Hepatic stellate cell (primary cell): ENCODE measurements at places on chromosomes 3 and 15.
A peak's percentile ranks its signal among the peaks of the same experiment; 100 is the strongest.

DNA sequence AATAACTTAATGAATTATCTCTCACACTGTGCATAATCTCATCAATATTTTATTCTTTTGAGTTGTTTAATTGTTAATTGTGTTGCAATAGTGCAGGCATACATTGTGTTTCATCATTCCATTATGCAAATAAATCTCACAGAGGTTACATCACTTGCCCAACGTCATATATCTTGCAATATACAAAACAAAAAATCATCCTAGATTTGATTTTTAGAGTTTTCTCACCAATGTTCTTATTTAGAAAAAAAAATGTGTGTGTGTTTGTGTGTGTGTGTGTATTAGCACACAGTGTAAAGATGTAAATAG lies 662.5 kb upstream of the GBE1 start:
- DNase-seq: no peak

- DNase-seq: no peak
These were observed 63.1 kb upstream of the UBE3A start for GRCh38 chr15:25501828-25502446.

GRCh38 chr3:9976721-9977709 lies 9.6 kb downstream of the EMC3 start:
- DNase-seq: peak; percentile 73

DNA sequence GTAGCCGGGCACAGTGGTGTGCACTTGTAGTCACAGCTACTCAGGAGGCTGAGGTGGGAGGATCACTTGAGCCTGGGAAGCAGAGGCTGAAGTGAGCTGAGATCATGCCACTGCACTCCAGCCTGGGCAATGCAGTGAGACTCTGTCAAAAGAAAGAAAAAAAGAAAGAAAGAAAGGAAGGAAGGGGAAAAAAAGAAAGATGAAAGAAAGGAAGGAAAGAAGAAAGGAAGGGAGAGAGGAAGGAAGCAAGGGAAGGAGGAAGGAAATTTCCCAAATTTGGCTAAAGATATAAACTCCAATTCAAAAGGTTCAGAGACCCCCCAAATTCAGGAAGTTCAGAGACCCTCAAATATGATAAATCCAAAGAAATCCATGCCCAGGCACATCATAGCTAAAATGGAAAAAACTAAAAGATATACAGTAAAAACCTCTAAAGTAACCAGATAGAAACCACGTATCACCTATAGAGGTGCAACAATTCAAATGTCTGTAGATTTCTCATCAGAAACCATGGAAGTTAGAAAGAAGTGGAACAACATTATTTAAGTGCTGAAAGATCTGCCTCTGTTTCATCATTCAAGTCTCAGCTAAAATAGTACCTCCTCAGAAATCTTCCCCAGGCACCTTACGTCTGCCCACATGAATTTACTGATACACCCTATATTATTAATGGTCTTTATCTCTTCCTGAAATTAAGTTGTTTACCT lies 10.7 kb downstream of the DET1 start:
- DNase-seq: no peak

GRCh38 chr3:172824229-172824628 lies 73.7 kb downstream of the ECT2 start:
- DNase-seq: no peak

GRCh38 chr3:177713928-177714900 lies 516.9 kb upstream of the TBL1XR1 start:
- no peak for DNase-seq

DNA sequence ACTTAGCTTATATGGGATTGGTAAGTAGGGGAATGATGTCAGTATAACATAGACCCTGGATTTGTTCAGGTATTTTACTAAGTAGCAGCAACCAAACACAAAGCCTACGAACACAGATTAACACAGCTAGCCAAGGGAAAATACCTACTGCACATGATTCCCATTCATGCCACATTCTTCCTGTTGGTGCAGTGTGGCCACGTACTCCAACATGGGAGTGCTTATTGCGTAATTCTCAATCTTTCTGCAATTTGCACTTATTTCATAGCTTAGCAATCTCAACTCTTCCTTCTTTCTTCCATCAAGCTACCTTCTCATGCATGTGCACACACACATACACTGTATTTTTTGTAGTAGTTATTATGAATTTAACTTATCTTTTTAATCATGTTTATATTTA lies 186.8 kb downstream of the IL5RA start:
- no peak for DNase-seq

GRCh38 chr3:79199966-79200365 lies 567.8 kb downstream of the ROBO1 start:
- DNase-seq: no peak

- no peak for DNase-seq
These were observed 222.5 kb upstream of the ICE2 start for GRCh38 chr15:60701261-60702019.

- no peak for DNase-seq
These were observed 56.3 kb downstream of the ISG20 start for GRCh38 chr15:88695101-88695500.

DNA sequence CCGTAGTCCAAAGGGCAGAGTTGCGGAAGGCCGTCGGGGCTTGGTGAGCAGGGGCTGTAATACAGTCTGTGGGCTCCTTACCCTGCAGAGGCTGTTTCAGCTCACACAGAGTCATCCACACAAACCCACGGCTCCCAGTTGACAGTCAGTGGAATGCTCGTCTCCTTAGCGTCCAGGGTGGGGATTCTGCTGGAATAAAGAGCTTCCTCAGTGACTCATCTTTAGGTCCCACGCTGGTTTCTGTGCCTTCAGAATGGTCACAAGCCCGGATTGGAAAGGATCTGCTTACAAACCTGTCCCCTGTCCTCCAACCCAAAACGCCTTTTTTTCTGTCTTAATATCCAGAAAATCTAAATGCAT lies 201.3 kb upstream of the TPM1 start:
- peak; percentile 77 for DNase-seq

DNA sequence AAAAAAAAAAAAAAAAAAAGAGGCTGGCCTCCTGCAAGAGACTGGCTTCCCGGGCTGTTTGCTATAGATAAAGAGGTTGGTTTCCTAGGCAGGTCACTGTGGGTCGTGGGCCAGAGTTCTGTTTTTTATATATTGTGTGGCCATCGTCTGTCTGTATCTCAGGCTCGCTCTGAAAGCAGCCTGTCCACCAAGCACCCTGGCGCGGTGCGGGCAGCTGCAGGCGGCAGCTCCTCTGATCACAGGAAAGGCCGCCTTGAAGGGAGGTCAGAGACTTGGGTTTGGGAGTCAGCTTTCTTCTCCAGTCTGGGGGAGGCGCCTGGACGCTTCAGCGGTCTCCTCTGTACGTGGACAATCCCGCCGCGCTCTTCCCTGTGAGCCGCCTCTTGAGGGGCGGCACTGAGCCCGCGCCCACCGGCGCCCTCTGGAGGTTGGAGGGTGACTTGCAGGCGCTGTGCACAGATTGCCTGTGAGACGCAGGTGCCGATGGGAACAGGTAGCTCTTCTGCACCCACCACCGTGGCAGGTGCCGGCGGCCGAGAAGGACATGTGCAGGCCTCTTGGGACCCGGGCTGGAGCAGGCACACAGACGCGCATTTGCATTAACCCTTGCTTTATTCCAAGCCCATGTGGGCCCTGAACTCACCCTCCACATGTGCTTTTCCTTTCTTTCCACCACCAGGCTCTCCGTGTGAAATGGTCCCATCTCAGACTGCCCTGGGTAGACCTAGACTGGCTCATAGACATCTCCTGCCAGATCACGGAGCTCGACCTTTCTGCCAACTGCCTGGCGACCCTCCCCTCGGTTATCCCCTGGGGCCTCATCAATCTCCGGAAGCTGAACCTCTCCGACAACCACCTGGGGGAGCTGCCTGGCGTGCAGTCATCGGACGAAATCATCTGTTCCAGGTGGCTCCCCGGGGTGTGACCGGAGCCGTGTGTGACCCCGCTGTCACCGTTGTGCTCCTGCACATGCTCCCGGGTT lies 89.3 kb downstream of the LRRK1 start:
- DNase-seq: peak; percentile 82

DNA sequence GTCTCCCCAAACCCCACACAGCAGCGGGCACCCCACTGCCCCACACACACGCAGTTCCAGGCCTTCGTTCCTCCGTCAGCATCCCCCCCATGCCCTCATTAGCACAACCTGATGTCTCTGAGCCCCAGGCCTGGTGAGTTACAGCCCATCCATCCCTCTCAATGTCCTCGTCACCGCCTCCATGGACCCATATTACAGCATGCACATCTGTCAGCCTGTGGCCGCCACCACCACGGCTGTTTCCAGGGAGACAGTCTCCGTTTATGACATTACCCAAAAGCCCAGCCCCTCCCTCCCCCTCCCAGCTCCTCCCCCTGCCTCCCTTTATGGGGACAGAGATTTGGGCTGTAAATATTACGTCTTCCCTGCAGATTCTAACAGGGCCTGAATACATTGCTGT lies 143.1 kb upstream of the LINGO1 start:
- DNase-seq: no peak

GRCh38 chr3:49718858-49719213 lies 648 bp downstream of the AMIGO3 start:
- DNase-seq: no peak

GRCh38 chr3:173599673-173600072 lies 202.1 kb downstream of the NLGN1 start:
- DNase-seq: no peak

- no peak for DNase-seq
These were observed 835.4 kb upstream of the NR2F2 start for GRCh38 chr15:95494971-95495541.

DNA sequence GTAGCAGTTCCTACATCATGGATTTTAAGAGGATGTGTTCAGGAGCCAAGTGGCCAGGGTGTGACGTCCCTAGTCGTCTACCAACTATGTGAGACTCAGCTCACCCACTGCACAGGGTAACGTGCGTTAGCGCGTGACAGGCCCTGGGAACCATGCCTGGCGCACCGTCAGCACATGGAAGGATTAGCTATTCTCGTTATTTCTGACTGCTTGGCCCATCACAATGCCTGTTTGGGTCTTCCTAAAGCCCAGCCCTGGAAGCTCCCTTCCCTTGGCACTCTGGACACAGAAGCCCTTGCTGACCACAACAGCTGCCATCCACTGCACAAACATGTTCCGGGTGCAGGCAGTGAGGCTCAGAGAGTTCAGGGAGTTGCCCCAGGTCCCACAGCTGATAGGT lies 91.0 kb upstream of the RPL32 start:
- DNase-seq: no peak

GRCh38 chr3:130834476-130834875 lies 59.4 kb upstream of the ATP2C1 start:
- no peak for DNase-seq

DNA sequence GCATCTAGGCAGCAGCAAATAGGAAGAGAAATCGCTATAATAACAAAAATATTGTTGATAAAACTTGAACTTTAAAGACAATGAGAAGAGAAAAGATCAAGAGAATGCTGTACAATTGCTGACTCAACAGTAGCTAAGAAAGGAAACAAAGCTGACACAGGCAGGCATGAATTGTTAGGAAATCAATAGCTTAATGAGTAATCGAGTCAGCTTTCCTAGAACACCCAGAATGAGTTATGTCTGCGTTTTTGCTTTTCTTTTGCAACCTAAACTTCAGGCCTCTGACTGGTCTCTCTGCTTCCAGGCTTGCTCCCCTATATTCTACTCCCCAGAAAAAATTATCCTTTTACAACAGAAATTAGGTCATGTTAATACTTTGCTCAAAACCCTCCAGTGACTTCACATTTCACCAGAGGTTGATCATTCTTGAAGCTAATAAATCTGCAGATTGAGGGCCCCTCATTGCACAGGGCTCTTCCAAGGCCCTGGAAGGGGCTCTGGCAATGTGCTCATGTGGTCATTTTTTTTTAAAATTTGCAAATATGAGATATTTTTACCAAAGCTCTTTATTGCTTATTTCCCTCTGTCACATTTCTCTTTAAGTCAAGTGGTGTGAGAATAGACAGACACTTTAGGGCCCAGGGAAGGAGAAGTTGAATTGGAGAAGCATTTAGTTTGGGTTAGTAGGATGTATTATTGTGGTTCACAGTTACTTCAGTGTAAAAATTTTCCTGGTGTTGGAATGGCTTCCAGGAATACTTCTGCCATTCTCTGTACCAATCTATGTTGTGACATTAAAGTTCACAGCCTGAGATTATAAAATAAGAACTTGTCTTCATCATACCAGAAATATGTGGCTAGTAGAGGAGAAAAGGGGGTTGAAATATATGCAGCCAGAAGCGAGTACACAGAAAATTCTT lies 116.3 kb downstream of the TMCO5A start:
- no peak for DNase-seq

DNA sequence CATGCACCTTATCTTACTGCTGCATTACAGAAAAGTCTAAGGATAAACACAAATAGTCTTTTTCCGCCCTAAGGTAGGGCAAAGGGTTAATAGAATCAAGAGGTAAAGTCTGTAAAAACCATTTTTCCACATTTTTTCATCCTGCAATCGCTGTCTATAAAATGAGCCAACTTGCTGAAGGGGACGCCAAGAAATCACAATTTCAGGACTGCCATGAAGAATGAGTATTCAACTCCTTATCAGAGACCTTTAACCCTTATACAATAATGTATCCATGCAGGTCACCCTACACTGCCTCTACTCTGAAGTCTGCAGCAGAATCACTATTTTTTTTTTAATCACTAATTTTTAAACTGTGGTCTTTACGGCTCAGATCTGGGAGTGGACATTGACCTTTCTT lies 1.1 kb upstream of the DNAJC13 start:
- no peak for DNase-seq

DNA sequence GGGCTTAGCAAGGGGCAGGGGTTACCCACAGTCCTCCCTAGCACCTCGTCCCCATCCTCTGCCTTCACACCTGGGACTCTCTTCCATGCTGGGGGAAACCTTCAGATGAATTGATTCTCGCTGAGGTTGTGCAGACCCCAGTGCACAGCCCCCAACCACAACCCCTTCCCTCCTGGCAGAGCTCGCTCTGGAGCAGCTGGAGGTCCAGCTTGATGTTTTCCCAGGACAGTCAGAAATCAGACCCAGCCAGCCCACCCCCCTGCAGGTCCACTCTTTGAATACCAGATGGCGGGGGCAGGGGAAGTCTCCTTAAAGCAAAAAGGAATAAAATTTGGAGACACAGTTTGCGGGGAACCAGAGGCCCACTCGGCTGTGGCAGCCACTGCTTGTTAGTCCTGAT lies 234.4 kb downstream of the XXYLT1 start:
- no peak for DNase-seq

DNA sequence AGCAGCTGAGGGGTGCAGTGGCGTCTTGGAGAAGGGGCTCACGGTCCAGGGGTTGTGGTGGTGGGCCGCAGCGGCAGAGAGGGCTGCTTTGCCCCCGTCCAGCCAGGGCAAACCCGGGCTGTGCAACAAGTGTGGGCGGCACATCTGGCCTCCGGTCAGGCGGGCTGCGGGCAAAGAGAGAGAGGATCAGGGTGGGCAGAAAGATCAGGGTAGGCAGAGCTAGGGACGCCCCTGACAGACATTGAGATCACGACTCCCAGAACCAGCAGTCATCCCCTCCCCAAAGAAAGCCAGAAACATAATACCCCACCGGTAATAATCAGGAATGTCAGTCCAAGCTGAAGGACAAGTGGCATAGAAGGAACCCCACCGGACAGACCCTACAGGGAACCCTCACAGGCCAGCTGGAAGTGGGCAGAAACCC lies 6.8 kb downstream of the GATA2 start:
- DNase-seq: no peak

- no peak for DNase-seq
These were observed 104.5 kb upstream of the BFSP2 start for GRCh38 chr3:133295199-133295901.
